ENCODE measurements at places on chromosomes 7 and 10. TPM values are rescaled to one million over a fixed set of nuclear protein-coding genes. Genes with fewer than 3 reads are reported as not detected.

- DNase-seq: no peak
These were observed 103.8 kb downstream of the ATE1 start for GRCh38 chr10:121823993-121824463.

- no peak for DNase-seq
These were observed 70.5 kb downstream of the CPED1 start for GRCh38 chr7:121058975-121059374.

GRCh38 chr10:102876747-102877153 is 7.5 kb downstream of the AS3MT start:
- no peak for DNase-seq

RNF32 gene
- total RNA-seq: 0.38 TPM

CTAGE4 gene
- total RNA-seq: 0.24 TPM

GRCh38 chr7:137978464-137979237 is 23.2 kb downstream of the CREB3L2 start:
- no peak for DNase-seq

ADAP1 gene
- total RNA-seq: 12.5 TPM

GRCh38 chr10:30509508-30509907 is 75.5 kb downstream of the MAP3K8 start:
- no peak for DNase-seq

GRCh38 chr10:110192552-110192951 is 14.9 kb upstream of the MXI1 start:
- DNase-seq: no peak

DNA sequence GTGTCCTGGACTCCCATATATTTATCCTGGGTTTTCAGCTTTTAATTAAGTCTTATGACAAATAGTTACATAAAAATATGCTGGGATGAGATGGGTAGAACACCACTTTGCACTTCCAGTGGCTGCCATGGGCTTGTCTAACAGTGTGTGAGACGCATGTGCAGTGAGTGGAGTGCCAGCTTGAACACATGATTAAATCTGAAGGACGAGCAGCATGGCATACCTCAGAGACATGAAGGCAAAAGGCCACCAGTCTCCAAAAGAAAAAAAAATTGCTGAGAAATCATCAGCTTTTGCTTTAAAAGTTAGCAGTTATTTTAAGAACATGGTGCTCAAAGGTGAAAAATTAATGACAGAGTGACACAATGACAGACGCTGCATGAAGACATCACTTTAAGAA is 139.0 kb upstream of the ADCY1 start:
- DNase-seq: no peak

DNA sequence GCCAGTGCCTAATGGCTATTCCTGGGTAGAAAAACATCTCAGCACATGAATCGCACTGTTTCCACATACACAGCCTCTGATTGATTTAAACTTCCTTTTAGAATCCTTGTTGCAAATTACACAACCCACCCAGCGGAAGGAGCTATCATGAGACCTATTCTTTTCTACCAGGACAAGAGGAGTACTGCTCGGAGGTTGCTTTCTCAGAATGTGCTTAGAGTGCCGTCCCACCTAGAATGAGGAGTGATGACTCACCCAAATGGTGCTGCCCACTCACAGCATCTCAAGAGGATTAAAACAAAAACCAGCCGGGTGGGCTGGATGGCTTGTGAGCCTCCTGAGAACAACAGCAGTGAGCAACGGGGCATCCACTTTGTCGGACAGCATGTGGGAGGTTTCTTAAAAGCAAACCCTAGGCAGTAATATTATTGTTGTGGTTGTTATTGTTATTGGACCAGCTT is 128.9 kb downstream of the DGKI start:
- DNase-seq: no peak

EIF5AL1 gene
- 0.08 TPM for total RNA-seq

- no peak for DNase-seq
These were observed 56.3 kb downstream of the LRMDA start for GRCh38 chr10:75487755-75488125.

- no peak for DNase-seq
These were observed 1.4 kb downstream of the PARD3 start for GRCh38 chr10:34813626-34814222.

DNA sequence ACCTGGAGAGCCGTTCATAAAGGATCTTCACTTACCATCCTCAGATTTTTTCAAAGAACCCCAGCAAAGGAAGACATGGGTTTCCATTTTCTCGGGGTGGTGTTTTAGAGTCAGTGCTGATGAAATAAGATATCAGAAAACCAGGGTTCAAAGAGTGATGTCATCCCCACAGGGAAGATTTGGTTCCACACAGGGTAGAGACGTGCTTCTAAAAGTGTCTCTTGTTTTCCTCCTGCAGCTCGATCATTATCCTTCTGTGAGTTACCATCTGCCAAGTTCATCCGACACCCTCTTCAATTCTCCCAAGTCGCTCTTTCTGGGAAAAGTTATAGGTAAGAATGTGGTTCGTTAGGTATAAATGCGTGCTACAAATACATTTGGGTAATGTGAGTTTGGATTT is 323.8 kb upstream of the C7orf33 start:
- DNase-seq: no peak

NOLC1 gene
- 26.2 TPM for total RNA-seq

SFMBT2 gene
- total RNA-seq: 14.2 TPM

DNA sequence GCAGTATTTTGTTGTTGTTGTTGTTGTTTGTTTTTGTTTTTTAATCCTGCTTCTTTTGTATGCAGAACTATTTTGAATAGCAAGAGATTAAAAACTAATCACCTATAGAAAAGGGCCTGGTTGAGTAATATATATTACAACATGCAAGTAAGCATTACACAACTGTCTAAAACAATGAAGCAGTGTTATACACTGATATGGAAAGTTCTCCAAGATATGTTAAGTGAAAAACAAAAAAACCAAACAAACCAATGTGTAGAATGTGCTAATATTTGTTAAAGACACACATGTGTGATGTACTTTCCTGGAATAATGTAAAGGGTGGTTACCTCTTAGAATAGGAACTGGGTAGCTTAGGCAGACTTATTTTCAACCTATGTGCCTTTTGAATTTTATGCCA is 117.4 kb downstream of the ZNF365 start:
- DNase-seq: no peak

GRK5 gene
- total RNA-seq: 17.6 TPM

DNA sequence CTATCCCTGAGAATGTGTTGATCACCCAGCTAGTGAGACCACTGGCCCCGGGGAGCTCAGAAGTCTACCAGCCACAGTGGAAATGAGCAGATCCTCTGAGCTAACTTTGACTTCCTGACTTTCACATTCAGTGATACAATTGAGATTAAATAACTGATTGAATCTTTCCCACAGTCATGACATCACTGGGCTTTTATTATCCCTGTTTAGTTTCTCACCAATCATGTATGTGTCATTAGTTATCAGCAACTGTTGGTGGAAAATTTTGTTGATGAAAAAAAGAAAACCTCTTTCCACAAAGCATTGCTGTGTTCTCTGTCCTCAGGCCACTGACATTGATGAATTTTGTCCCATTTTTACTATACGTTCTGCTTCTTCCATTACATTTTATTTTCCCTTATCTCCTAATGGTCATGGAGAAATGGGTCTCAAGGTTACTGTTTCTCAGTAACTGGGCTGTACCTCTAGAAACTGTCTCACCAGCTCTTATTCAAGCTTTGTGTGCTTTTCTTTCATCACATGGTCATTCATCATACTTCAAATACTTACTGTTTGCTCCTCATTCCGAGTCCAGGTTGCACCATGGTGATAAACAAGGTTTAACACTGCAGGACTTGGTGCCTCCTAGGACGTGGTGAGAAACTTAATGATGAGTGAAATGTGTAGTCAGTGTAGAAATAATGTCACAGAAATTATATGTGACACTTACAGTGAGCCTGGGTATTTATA is 304.7 kb downstream of the CDK14 start:
- no peak for DNase-seq

VSTM4 gene
- 24.4 TPM for total RNA-seq

GRCh38 chr10:105699504-105699903 is 1058.4 kb downstream of the SORCS3 start:
- no peak for DNase-seq

GCC1 gene
- total RNA-seq: 6.8 TPM
